ENCODE measurements at places on chromosomes 2 and 18.

DNA sequence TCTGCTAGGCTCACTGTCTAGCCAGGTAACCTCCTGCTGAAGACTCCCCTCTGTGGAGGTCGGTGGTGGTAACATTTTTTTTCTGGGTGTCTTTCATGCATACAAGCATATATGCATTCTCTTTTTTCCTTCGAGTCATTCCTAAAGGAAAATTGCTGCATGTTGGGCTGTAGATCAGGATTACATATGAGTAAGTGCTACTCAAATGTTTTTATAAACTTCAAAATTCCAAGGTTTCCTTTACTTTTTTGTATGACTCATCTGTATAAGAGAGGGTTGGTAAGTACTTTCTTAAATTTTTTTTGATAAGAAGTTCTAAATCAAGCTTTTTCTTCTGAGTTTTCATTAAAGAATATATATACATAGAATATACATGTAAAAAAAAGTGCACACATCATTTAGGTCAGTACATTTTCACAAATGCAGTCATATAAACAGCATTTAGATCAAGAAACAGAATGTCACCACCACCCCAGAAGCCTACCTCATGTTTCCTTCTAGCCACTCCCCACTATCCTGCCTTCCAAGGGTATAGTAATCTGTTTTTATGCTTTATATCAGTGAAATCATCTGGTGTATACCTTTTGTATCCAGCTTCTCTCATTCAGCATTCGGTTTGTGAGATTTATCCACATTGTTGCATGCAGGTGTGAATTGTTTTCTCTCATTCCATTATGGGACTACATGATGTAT is 128.0 kb upstream of the MAP3K20 start:
- DNase-seq = no peak

DNA sequence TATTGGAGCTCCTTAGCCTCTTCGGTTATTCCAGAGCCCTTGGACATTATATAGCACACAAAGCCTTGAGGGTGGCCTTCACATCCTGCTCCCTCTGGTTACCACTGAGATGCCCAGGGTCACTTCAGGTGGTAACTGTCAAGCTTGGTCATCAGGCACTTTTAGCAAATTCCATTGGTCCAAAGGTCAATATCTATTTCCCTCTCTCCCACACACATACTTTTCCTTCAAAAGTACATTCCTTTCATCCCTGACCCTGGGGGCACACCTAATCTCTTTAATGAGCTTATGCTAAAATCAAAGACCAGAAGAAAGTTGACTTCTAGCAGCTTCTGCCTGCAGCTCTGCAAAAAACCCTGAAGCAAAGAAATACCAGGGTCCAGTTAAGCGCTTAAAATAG is 172.0 kb upstream of the NRP2 start:
- no peak for DNase-seq

DNA sequence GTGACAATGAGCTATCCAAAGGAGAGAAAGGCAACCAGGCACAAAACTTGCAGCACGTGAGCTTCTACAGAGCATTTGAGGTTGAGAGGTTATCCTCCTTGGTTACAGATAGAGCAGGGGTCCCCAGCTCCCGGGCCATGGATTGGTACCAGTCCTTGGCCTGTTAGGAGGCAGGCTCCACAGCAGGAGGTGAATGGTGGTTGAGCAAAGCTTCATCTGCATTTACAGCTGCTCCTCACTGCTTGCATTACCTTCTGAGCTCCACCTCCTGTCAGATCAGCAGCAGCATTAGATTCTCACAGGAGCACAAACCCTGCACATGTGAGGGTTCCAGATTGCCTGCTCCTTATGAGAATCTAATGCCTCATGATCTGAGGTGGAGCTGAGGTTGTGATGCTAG is 57.8 kb upstream of the ST8SIA3 start:
- no peak for DNase-seq

DNA sequence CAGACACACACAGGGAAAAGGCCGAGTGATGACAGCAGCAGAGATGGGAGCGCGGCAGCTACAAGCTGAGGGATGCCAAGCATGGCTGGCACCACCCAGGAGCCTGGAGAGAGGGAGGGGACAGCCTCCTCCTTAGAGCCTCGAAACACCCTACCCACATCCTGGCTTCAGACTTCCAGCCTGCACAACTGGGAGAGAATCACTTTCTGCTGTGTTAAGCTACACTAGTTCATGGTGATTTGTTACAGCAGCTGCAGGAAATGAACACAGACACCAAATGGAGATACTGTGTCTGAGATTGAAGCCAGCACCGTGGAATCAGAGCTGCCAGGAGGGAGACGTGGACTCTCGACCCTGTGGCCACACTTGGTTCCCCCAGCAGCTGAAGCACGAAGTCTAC is 27.5 kb upstream of the FOSL2 start:
- no peak for DNase-seq

DNA sequence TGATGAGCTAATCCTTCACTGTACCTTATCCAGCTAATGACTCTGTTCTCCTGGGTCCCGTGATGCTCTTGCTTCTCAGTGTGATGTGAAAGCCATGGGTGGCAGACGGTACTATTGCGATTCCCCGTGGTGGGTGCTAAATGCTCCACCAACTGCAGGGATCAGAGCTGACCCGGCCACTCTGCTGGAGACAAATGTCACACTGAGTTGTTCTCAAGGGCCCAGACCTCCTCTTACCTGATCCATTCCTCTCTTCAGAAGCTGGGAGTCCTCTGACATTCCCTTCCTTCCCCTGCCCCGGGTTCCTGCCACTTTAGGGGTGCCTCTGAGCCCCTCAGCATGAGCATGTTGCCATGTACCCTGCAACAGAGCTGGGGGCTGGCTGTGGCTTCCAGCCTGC is 105.1 kb downstream of the MAPK4 start:
- DNase-seq = no peak

DNA sequence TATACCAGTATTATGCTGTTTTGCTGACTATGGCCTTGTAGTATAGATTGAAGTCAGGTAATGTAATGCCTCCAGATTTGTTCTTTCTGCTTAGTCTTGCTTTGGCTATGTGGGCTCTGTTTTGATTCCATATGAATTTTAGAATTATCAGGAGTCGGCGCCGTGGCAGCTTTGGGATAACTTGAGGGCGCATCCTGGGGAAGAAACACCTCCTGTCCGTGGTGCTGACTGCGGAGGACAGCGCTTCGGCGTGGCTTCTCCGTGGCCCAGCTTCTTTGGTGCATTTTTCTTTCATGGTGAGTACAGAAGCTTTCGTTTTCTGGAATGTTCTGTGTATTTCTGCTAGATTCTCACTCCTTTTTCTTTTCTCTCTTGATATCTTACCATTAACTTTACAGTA is 25.2 kb downstream of the CCDC74A start:
- no peak for DNase-seq

DNA sequence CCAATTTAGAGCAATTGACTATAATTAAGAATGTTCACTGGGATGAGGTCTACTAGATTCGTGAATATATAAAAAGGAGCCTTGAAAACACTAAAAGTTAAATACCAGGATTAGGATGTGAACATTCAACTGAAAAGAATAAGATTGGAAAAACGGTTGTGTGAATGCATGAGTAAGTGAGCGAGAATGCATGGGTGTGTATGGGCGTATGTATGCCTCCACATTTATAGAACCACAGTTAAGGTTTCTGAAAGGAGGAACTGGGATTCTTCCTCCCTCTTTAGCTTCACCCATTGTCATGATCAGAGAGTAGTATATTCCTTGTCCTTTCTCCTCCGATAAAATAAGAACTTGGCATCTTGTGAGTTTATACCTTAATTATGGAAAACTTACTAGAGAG is 151.1 kb upstream of the UBE2E3 start:
- no peak for DNase-seq

GRCh38 chr2:113977660-113978523 is 88.0 kb downstream of the ACTR3 start:
- DNase-seq = no peak

GRCh38 chr2:97348265-97348664 is 235.3 kb downstream of the ANKRD36 start:
- DNase-seq = no peak

- DNase-seq = no peak
Measured at GRCh38 chr2:231395188-231396057, at the start of gene B3GNT7. B3GNT7 (plus strand) TSS chr2:231395710; CDS start chr2:231395804, 94 bp downstream.

GRCh38 chr18:49704334-49704733 is 109.0 kb downstream of the ACAA2 start:
- no peak for DNase-seq

DNA sequence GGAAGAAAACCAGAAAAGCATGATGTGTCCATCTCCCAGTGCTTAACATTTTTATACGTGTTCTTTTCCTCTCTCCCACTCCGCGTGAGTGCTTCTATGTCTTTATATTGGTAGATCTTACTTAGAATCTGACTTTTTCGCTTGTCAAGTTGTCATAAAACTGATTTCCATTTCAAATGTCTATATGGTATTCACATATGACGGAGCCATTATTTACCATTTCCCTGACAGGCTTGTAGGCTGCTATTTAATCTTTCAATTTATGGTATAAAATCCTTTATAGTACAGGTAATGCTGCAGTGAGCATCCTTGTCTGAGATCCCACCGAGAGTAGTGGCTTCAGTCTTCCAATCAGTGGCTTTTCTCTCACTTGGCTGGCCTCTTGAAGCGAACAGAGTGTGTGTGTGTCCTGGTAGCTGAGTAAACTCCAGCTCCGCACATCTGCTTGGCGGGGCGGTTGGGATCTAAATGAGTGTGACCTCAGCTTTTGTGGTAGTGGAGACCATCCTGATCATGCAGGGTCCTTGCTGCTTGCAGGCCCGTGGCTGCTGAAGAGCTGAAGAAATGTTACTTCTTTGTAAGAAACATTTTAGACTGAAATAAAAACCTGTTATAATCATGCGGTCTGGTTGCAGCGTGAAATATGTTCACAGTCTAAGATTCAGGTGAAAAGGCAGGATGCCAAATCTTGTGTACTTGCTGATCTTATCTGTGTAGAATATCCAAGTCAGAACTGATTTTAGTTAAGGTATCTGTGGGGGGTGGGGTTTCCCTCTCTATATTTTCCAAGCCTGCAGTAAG is 40.2 kb downstream of the INPP4A start:
- no peak for DNase-seq

- DNase-seq = no peak
Measured at GRCh38 chr2:100640431-100641124, 77.8 kb downstream of the PDCL3 start.

GRCh38 chr2:47655563-47655880 is 127.4 kb upstream of the MSH6 start:
- DNase-seq = no peak

DNA sequence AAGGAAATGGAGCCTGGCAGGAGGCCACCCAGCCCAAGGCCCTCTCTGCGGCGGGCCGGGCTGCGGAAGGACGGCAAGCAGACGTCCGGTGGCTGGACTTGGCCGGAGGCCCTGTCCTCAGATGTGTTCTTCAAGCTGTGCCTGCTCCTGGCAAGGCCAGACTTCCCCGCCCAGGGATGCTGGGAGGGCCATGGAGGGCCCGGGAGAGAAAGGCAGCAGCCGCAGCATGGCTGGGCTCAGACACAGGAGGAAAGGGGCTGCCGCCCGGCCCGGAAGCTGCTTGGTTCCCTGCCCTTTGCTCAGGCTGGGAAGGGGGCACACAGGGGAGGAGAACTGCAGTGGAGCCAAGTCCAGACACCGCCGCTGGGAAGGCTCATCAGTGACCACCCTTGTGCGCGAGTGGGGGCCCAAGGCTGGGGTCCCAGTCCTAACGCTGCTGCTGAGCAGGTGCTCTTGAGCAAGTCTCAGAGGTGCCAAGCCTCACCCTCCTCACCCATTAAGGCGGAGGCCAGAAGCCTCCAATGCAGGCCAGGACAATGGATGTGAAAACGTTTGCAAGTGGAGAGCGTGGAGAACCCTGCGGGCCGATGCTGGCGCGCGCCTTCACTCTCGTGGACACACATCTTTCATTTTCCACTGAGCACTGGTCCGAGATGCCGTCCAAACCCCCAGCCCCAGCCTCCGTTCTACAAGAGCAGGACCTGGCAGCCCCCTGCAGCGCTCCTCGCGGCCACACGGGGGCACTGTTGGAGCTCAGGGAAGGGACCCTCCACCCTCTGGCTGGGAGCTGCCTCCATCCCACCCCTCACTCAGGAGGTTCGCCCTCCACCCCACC is 7.9 kb downstream of the CROCC2 start:
- peak; percentile 45 for DNase-seq

- no peak for DNase-seq
Measured at GRCh38 chr18:58612315-58613055, 16.4 kb downstream of the ALPK2 start.

DNA sequence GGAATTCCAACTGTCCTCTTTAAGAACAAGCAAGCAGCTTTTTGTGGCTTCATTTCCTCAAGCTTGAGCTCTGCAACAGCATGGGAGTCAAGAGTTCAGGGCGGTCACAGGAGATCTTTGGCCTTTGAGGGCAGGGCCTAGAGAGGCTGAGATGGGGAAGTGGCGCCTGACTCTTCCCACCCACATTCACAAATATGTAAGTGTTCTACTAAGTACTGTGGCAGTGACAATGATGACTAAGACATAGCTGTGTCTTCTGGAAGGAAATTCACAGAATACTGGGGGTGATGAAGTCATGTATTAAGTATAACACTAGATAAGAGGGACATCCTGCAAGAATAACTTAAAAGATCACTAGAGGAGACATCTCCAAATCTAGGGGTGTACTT is 15.0 kb downstream of the RND3 start:
- no peak for DNase-seq

DNA sequence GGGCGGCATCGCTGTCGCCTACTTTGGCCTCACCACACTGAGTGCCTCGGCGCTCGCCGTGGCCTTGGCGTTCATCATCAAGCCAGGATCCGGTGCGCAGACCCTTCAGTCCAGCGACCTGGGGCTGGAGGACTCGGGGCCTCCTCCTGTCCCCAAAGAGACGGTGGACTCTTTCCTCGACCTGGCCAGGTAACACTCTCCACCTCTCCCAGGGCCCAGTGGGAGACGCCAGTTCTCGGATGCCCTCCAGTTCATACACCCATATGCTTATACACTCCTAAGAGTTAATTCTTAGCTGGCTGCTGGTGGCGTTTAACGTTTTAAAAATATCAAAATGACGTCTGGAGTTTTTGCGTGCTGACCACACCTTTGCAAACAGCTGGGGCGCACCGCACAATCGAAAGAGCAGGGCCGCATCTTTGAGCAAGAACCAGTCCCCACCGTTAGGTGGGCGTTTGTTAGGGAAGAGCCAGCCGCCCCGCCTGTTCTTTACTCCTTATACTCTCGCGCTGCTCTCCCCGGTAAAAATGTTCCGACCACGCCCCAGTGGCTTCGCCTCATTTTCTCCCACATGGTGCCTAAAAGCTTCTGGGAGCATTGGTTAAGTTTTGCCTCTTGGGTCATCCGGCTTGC is 899 bp downstream of the SLC1A4 start:
- no peak for DNase-seq

DNA sequence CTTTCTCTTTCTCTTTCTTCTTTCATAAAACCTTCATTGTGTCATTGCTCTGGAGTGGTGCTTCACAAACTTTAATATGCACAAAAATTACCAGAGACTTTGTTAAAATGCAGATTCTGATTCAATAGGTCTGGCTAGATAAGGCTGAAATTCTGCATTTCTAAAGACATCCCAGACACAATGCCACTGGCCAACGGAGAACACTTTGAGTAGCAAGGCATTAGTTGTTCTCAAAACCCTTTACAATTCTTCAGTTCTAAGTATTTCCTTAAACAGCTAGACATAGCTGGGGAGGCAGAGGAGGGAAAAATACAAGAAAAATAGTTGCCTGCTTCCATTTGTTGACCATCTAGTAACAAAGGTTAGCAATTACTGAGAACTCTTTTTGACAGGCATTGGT is 101.8 kb upstream of the PIK3C3 start:
- no peak for DNase-seq
